ENCODE measurements at places on chromosomes 16 and 17.

- no peak for DNase-seq
These were observed 7.8 kb upstream of the N4BP1 start for GRCh38 chr16:48617711-48618148.

- DNase-seq: peak; percentile 89
These were observed 2.3 kb downstream of the RPUSD1 start for GRCh38 chr16:785563-786535.

DNA sequence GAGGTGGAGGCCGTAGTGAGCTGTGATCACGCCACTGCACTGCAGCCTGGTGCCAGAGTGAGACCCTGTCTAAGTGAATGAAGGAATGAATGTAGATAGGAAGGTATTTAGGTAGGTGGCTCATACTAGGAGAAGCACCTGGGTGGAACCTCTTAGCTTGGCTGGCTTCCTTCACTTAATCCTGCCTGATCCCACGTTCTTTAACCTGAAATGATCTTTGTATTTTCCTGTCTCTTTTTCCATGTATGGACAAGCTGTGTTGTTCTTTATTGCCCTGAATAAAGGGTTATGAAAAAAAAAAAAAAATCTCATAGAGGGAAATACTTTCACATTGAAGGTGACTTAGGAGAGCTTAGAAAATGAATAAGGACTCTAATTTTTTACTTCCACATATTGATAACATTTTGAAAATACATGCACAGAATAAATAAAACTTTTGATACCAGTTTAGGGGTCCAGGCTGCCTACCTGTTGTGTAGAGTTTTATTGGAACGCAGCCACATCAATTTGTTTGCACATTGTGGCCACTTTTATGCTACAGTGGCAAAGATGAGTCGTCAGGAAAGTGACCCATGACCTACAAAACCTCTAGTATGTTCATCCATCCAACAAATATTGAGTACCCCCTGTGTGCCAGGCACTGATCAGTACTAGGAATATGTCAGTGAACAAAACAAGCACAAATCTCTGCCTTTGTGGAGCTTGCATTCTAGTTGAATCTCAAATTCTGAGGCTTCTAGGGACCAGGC is 44.6 kb downstream of the VPS35L start:
- DNase-seq: no peak

- peak; percentile 76 for DNase-seq
These were observed 6.2 kb upstream of the SLC7A6 start for GRCh38 chr16:68257906-68258800.

GRCh38 chr16:69566981-69567680 is 1.4 kb downstream of the NFAT5 start:
- DNase-seq: no peak

DNA sequence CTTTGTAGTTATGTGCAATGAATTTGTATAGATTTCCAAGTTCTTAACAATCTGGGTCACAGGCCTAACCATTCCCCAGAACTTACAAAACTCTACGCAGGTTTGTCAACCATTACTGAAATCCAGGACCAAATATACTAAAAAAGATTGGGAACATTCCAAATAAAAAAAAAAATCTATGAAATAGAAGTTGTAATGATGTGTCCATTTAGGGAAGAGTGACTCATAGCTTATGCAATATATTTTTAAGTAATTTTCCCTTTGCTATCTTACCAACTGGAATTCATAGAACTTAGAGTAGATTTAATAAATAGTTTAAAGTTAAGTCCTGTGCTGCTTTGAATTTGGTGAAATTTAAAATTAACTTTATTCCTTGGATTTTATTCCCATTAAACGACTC is 393.2 kb downstream of the PMP22 start:
- DNase-seq: no peak

GRCh38 chr16:82753821-82754220 is 127.1 kb downstream of the CDH13 start:
- DNase-seq: no peak

- DNase-seq: no peak
These were observed 19.8 kb downstream of the PAFAH1B1 start for GRCh38 chr17:2613089-2613808.
